ENCODE measurements at places on chromosomes 7 and 10.

DNA sequence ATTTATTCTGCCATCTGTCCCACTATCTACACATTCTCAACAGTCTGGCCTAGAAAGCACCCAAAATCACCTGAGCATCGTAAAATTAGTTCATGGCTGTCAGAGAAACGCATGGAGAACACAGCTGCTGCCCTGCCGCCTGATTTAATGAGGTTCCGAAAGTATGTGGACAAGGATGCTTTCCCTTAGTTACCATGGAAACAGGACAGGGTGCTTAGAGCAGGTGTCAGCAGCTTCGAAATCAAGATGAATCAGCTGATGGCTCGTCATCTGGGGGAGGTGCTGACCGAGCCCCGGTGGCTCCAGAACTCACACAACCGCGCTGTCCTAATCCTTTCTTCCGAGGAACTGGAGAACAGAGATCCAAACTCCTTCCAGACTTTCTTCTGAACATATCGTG, 151.5 kb downstream of the TEX36 start:
- no peak for DNase-seq

GRCh38 chr7:155000795-155001194, 2.1 kb downstream of the PAXIP1 start:
- no peak for DNase-seq

DNA sequence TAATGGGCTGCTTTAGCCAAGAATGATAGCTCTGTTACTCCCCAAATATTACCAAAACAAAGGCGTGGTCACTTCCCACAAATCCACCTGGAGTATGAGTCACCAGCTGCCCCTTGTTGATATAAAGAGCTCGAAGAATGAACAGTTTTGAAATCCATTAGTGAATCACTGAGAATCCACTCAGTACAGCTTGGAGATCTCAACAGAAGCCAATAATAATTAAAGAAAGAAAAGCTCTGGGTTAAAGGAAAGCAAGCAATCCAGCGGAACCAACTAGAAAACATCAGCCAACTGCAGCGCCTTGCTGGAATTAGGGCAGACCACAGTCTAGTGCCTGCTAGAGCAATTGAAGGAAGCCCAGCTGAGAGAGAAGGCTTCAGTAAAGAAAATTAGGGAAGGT, 576.0 kb upstream of the C7orf33 start:
- DNase-seq: no peak

DNA sequence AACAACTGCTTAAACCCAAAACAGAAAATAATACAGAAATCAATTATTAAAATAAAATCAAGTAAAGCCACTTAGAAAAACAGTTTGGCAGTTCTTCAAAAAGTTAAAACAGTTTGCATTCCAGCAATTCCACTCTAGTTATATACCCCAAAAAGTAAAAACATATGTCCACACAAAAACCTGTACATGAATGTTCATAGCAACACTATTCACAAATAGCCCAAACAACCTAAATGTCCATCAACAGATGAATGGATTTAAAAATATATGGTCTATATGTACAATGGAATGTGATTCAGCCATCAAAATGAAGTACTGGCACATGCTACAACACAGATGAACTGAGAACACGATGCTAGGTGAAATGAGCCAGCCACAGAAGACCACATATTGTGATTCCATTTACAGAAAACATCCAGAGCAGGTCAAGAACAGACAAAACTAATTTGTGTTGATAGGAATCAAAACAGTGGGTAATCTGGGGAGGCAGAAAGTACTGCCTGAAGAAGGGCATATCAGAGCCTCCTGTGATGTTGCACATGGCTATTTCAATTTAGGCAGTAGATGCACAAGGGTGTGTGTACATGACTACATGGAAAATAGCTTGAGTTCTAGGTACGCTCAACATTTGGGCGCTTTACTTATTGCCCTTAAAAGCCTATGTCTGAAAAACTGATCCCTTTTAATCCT, 66.3 kb downstream of the CYTH3 start:
- DNase-seq: no peak

- no peak for DNase-seq
Observed at GRCh38 chr10:130022511-130023299, 58.6 kb upstream of the EBF3 start.

GRCh38 chr7:66152371-66153191, 37.9 kb downstream of the CRCP start:
- DNase-seq: peak; percentile 11

- no peak for DNase-seq
Observed at GRCh38 chr7:43851805-43852204, 17.5 kb downstream of the MRPS24 start.

DNA sequence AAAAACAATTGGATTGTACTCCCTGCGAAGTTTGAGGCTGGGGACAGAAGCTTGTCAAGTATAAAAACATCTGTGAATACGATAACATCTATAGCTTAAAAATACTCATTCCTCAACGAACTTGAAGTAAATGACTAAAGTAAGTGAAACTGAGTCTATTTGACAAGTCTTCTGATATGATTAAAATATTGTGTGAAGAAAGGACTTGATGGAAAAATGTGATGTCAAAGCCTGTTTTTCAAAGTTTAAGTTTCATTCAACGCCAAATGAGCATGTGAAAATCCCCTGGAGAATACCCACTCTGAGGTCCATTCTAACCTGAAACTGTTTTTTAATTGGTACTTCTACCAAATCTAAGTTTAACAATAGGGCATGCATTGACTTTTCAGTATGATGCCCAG, 122.3 kb upstream of the MDFIC start:
- DNase-seq: no peak

GRCh38 chr7:139403601-139404000, 43.9 kb downstream of the LUC7L2 start:
- DNase-seq: no peak

DNA sequence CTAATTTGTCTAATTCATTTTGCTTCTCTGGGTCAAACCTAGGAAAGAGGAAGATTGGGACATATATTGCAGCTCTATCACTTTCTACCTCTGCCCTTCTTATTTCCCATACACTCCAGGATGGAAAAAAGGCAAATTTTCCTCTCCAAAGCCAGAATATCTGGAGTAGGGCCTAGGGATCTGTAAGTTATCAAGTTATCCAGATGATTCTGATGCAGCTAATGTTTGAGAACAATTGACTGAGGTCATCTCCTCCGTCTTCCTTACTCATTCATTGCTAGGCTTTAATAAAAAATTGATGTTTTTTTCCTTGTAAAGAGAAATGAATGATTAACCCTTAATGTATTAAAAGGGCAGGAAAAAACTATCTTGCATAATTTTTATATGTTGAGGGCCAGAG, 211.9 kb upstream of the GLI3 start:
- DNase-seq: no peak

DNA sequence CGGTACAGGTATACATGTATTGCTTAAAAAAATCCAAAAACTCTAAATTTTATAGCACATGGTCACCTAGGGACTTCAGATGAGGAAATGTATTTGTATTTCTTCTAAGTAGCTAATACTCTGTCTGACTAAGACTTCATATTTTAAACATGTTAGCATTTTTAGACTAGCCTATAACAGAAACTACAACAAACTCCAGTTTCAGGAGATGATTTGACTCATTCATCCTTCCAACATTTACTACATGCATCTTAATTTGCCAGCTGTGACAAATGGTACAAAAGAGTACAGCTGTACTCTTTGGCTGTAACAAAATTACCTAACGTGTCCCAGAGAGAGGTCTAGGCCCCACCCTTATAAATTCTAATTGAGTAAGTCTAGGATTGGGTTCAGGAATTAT, 22.2 kb downstream of the TMEM209 start:
- DNase-seq: no peak

- DNase-seq: no peak
Observed at GRCh38 chr7:30896036-30896435, 15.6 kb upstream of the AQP1 start.

- no peak for DNase-seq
Observed at GRCh38 chr10:119521443-119522204, 20.9 kb downstream of the RGS10 start.

DNA sequence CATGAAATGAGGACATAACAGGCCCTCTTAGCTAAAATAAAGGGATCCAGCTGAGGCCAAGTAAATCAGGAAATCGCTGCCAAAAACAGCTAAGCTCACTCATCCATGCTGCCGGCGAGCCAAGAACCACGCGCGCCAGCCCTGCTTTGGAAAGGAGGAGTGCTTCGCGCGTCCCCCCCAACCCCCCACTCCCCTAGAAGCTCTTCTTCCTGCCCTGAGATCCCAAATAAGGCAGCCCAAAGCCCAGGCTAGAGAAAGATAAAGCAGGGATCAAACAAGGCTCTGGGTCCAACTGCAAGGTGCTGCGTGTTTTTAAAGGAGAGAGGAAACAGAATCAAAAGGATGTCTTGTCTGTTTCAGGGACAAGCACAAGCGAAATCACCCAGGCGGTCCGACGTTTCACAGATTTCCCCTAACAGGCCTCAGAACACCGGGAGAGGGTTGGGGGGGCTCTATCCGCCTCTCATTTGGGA, 168.3 kb upstream of the AUTS2 start:
- DNase-seq: no peak

DNA sequence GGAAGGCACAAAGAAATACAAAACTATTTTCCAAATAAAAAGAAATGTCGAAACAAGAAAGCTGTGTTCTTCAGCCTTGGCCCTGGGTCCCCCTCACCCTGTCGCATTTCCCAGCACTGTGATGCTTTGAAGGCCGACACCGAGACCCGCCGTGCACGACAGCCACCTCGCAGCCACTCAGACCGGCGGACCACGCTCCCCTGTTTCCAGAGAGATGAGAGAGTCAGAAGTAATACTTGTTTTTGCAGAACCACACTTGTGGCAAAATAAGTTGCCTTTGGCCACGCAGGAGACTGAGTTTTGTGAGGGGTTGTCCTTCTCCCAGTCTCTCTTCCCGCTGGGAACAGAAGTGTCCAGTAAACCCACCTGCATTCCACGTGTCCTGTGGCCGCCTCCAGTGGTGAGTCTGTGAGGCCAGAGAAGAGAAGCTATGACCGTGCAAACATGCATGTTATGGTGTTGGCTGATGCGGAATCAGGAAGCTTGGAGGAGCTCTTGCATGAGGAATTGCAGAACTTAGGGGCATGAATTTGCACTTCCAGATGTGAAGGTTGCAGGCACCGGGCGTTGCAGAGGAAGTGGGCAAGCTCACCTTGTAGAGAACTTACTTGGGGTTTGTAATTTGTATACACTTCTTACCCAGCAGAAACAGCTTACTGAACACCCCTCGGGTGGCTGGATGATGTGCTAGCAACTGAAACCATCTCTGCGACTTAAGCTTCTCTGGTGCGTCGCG, 194.5 kb downstream of the EBF3 start:
- no peak for DNase-seq

- no peak for DNase-seq
Observed at GRCh38 chr7:116653204-116653603, 18.8 kb upstream of the MET start.

DNA sequence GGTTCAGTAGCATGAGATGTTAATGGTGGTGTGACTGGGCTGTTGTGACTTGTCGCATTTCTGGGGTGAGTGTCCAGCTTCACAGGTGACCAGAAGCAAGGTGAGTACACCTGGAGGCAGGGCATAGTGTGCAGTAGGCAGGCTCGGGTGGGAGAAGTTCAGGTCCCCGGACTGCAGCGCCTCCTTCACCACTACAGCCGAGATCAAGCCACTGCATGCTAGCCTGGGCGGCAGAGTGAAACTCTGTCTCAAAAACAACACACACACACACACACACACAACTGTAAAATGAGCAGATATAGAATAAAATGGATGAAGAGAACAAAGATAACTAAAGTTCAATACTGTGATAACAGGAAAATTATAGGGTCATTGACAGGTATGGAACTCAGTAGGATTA, 11.1 kb upstream of the PARD3 start:
- no peak for DNase-seq

GRCh38 chr7:18552943-18553604, 57.5 kb downstream of the HDAC9 start:
- no peak for DNase-seq

- no peak for DNase-seq
Observed at GRCh38 chr10:94065362-94065761, 71.6 kb downstream of the PLCE1 start.

DNA sequence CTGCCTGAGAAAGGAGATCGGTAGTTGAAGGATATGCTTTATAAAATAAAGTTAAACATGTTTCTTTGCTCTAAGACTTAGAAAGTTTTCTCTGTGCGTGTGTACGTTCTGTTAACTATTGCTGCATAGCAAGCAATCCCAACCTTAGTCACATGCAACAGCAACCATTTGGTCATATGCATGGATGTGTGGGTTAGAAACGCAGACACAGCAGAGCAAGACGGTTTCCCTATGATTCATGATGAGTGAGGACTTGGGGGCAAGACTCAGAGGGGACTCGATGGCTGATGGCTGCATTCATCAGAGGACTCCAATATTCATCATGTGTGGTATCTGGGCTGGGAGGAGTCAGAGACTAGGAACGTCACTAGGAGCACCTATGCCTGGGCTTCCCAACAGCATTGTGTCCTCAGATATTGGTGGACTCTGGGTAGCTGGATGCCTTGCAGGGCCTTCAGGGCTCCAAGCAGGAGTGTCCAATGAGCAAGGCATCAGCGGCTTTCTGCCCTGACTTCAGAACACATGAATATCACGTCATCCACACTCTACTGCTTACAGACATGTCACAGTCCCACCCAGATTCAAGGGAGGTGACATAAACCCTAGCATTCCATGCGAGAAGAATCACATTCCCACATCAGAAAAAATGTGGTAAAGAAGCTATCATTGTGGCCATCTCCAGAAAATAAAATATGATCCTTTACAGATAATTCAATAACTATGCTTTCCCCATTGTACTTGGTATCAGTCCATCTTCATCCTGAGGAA, 731.2 kb downstream of the TNS3 start:
- DNase-seq: no peak

- DNase-seq: no peak
Observed at GRCh38 chr7:55516409-55516808, 55.9 kb downstream of the VOPP1 start.

- DNase-seq: no peak
Observed at GRCh38 chr10:112906945-112907344, 43.1 kb upstream of the TCF7L2 start.

DNA sequence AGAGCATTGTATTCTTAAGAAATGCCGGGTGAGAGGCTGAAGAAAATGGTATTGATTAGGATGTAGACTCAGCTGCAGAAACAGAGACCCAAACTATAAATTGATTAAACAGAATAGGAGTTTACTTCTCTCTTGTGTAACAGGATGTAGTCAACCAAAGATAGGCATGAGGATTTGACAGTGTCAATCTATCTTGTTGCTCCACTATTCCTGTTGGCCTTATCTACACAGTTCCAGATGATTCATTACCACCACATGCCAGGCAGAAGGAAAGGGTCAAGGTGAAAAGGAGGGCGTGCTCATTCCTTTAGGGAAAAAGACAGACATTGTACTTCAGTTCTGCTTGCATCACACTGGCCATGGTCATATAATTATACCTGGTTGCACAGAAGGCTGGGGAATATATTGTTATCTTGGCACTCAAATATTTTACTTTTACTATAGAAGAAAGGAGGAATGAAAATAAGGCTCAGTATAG, 11.9 kb upstream of the DMTF1 start:
- no peak for DNase-seq

DNA sequence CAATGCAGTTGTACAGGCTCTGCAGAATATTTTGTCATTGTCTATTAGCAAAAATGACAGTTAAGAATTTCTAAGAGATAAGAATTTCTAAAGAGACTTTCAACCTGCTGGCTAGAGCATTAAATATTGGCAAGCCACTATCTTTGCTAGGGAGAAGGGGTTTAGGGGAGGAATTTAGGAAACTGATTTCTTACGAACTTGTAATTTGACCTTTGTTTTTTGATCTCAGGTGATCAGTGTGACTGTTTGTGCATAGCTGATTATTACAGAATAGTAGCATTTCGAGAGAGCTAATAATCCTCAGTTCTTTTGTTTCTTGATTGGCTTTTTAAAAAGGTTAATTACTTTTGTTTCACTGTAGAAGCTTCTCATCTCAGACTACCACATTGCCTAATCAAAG, 68.1 kb downstream of the ST7 start:
- DNase-seq: no peak

Data from iPS DF 6.9 (cell line).